IPS-NIHi11 (cell line): ENCODE measurements at places on chromosomes 7 and 10.
A peak's percentile ranks its signal among the peaks of the same experiment; 100 is the strongest.

- no peak for DNase-seq
These were observed 73.5 kb downstream of the CYTH3 start for GRCh38 chr7:6198689-6199595.

- DNase-seq, result no peak
These were observed 638 bp downstream of the BRAT1 start for GRCh38 chr7:2554661-2555111.

GRCh38 chr7:102005933-102006480, 188.6 kb downstream of the CUX1 start:
- no peak for DNase-seq

GRCh38 chr7:6385110-6385781, 62.5 kb downstream of the DAGLB start:
- no peak for DNase-seq

GRCh38 chr10:109744020-109744419, 179.3 kb downstream of the XPNPEP1 start:
- no peak for DNase-seq

GRCh38 chr7:30950197-30950596, 13.6 kb upstream of the GHRHR start:
- no peak for DNase-seq

- no peak for DNase-seq
These were observed 65.8 kb upstream of the ANTXRL start for GRCh38 chr10:46220872-46221538.

GRCh38 chr10:121418126-121418777, 180.0 kb downstream of the FGFR2 start:
- DNase-seq, result no peak

DNA sequence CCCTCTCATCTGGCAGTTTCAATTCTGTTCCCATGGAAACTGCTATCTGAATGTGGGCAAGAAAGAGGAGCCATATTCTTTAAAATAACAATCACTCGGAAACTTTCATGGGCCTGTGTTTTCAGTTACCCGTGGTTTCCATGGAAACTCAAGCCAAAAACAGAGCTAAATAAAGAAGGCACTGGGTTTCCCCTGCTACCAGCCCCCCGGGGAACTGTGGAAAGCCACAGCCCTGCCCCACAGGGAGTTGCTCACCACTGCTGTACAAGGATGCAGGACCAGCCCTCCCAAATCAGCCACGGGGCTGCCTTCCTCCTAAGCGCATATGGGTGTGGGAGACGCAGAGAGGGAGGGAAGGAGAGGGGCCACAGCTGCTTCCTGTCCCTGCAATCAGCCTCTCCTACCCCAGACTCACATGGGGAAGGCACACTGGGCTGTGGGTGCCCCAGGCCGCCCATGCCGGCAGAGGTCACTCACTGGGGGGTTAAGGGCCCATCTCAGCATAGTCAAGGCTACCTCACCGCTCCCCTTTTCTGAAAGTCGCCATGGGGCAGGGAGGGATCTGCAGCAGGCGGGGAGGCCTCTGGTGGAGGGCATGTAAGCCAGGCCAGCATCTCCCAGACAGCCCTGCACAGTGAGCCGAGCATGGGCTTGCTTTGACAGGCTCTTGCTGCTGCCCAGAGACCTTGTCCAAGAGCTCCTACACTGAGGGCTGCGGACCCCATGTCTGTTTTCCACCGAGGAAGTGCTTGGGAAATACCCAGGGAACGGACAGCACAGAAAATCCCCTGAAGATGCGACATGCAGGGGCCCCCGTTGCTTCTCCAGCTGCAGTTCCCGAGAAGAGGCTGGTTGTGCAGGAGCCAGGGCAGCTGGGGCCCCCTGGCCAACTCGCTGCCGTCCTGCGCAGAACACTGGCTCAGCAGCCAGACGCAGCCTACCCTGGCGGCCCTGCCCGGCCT, 157.3 kb upstream of the PPP2R2D start:
- DNase-seq, result no peak

- no peak for DNase-seq
These were observed 111.7 kb upstream of the LYZL1 start for GRCh38 chr10:29176845-29177832.

DNA sequence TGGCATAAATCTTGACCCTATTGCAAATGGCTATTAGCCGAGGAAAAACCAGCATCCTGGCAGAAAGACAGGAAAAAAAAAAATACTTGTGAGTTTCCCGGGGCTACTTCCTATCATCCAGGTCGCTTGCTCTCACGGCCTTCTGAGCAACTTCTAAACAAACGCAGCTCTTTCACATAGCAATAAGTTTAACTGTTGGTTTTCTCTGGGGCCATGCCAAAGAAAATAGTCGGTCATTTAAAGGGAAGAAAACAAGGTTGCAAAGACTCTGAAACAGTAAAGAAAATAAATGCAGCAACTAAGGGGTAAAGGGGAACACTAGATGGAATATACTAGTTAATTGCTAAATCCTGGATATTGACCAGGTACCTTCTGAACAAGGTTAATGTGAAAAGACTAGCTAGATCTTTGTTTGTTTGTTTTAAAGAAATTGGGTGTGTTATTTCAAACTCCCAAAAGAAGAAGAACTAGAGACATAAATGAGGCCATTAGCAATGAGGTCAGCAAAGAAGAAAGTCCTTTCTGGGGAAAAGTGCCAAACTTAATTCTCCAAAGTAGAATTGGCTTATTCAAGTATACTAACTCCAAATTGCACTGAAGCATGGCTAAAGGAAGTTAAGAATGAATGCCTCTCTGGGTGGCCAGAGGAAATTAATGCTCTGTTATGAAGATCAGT, 54.2 kb downstream of the SLC39A12 start:
- DNase-seq, result no peak

DNA sequence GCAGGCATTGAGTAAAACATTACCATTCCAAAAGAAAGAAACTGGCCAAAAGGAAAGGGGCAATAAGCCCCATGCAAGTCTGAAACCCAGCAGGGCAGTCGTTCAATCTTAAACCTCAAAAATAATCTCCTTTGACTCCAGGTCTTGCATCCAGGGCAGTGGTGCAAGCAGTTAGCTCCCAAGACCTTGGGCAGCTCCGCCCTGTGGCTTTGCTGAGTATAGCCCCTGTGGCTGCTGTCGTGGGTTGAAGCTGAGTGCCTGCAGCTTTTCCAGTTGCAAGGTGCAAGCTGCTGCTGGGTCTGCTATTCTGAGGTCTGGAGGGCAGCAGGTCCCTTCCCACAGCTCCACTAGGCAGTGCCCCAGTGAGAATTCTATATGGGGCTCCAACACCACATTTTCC, 580.1 kb upstream of the AUTS2 start:
- DNase-seq, result peak; percentile 35

GRCh38 chr7:12709726-12710502, 22.5 kb downstream of the ARL4A start:
- no peak for DNase-seq

DNA sequence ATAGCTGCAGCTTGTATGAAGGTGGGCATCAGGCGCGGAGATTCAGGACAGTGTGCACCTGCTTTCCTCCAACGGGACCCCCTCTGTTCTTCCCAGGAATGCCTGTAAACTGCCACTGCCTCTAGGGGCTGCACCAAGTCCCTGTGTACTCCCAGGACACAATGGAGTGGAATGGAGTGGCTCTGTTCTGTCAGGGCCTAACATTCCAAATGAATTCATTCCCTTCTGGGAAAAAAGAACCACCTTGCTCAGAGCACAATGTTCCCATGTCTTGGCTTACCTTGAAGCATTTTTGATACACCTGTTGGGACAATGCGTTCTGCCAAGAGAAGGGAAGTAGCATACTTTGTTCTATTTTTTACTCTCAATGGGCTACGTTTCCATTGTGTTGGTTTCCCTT, 339.4 kb downstream of the FRMD4A start:
- DNase-seq, result no peak

DNA sequence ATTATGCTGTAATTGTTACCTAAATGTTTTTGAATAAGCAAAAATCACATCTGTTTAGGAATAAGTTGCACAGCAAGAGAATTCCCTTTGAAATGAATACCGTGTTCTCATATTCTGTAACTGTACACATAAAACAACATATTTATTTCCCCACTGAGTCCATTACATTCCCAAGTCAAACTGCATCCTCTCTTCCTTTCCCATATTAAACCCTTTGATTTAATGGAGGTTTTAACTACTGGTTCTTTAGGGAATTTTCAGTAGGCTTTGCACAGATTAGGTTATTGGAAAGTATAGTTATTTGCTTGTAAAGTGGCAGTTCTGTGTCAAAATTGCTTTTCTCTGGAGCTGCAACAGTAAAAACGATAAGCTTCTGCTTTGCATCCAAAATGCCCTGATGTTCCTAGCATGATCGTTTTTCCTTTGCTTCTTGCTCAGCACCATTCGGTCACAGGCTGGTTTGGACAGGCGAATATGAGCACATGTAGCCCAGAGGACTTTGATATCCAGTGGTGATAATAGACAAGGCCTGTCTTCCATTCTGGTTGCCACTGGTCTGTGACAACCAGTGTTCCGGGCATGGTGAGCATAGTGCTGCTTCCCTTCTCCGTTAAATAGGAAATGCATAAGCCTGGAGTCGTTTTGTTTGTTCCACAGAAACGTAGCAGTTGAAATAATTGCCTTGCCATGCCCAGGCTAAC, 696.1 kb downstream of the AUTS2 start:
- DNase-seq, result no peak

DNA sequence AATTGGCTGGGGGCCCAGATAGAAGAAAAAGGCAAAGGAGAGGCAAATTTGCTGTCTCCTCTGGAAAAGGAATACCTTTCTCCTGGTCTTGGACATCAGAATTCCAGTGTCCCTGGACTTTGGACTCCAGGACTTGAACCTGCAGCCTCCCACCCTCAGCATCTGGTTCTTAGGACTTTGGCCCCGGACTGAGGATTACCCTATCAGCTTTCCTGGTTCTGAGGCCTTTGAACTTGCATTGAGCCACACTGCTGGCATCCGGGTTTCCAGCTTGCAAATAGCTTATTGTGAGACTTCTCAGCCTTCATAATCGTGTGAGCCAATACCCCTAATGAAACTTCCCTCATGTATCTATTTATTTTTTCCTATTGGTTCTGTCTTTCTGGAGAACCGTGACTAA, 68.3 kb downstream of the DNAH11 start:
- DNase-seq, result no peak

GRCh38 chr10:29451946-29452345, 163.1 kb downstream of the LYZL1 start:
- DNase-seq, result no peak
